ENCODE measurements at places on chromosomes 5 and 9.

DNA sequence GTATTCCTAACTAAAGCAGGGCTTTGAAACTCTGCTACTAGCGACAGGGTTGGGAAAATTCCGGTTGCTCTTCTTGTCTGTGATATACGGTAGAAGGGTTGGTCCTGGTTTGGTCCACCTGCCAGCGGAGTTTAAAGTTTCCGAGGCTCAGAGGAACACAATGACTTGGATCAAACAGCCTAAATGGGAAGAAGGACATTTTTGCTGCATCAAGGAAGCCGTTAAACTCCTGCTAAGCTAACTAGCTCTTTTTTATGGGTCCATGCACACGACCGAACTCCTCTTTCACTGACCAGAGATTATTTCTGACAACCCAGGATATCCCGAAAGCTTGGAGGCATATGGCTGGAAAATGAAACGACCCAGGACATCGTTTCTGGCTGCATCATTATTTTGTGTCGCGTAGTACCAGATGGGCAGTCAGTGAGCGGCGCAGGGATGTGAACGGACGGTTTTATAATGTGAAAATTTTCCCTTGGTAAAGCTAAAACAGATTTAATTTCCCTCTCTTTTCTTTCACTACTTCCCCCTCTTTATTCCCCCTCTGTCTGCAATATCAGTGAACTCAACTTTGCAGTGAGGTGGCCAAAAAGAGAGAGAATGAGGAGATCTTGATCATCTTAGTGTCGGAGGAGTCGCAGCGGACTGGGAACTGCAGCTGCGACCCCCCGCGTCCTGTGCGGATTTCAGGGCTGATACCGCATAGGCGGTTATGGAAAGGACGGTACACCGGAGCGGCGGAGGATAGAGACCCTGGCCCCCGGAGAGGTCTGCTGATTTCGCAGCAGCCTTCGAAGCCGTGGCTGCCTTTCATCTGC lies at the start of gene LURAP1L:
Gene LURAP1L (plus strand): TSS at position 160 of the 818 bp plus-strand sequence. CDS start 696 bp downstream, outside the sequence.
- DNase-seq, result no peak

GRCh38 chr9:128078504-128079434 lies 10.7 kb downstream of the SLC25A25 start:
- no peak for DNase-seq

- no peak for DNase-seq
Observed at GRCh38 chr5:102879741-102880140, 124.6 kb downstream of the PAM start.

DNA sequence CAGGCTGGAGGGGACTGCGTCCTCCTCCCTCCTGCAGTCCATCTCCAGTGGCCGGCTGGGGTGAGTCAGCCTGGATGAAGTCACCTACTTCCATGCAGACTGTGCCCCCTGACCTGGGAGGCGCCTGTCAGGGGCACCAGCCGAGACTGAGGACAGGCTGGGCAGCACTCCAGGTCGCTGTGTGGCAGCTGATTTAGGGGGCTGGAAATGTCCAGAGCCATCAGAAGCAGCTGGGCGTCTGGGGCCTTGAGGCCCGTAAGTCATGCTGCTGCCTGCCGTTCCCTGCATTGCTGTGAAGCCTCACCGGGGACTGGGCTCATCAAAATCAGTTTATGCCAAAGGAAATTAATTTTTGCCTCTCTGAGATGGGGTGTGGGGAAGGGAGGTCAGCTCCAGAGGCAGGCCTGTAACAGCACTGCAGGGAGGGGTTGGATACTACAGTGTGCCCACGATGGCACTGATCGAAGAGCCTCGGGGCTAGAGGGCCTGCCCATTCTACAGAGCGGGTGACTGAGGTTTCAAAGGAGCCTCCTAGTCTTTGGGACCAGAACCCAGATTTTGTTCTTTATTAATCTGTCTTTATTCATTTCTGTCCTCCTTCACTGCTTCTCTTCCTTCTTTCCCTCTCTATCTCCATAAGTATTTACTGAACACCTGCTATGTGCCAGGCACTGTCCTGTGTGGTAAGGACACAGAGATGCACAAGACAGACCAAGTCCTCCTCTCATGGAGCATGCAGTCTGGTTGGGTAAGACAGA lies 70.4 kb upstream of the PSD2 start:
- no peak for DNase-seq

DNA sequence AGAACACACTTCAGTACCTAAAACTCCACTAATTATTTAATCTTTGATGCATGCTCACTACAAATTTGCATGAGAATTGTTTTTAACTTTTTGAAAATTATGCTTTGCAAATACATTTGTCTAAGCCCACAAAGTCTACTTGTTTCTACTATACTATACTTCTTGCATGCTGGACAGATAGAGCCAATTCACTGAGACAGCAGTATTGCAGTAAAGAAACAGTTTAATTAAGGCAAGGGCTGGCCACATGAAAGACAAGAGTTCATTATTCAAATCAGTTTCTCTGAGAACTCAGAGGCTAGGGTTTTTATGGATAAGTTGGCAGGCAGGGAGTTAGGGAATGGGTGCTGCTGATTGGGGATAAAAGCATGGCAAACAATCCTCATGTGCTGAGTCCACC lies 6.0 kb upstream of the FXN start:
- no peak for DNase-seq

Measured in activated CD4-positive, alpha-beta T cell treated with anti-CD3 and anti-CD28 coated beads, Interleukin-2, amount 50 U/mL, for 48 hours (primary cell).